ENCODE measurements at places on chromosomes 13 and 19.

GRCh38 chr19:16476401-16476800 is 4.6 kb upstream of the EPS15L1 start:
- H3K4me3 ChIP-seq: no peak overlapping the region
- no peak overlapping the region for H3K27ac ChIP-seq
- no peaks in the 10 kb centered on the region for H3K27me3 ChIP-seq
- H3K36me3 ChIP-seq: no peaks in the 10 kb centered on the region
- no peak for DNase-seq

DNA sequence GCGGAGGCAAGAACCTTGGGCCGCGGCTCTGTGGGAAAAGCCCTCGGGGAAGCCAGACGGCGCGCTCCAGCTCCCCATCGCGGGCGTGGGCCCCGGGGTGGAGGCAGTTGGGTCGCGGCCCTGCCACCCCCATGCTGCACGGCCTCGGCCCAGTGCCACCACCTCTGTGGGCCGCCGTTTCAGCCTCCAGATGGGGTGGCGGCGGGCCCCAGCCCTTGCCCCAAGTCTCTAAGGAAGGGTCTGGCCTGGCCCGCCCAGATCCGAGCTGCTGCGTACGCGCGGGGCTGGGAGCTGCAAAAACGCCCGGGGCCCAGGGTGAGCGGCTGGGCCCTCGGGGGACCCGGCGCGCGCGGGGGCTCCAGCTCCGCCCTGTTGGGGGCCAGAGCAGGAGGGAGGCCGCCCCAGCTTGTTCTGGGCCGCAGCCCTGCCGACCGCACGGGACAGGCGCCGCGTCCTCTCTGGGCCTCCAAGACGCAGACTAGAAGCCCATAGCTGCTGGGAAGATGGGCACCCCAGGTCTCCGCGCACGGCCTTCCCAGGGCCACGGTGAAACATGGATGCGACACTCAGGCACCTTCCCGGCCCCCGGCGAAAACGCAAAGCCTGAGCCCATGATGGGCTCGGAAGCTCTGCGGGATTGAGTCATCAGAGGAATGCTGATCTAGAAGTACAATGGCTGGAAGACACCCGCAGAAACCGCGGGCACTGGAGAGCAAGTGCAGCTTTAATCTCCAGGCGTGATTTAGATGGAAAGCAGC is 110.1 kb downstream of the KCTD15 start:
- no peak for DNase-seq
- H3K4me3 ChIP-seq: no peak overlapping the region
- H3K27me3 ChIP-seq: peaks cover 66% of the 10 kb centered on the region
- H3K27ac ChIP-seq: no peak overlapping the region

GRCh38 chr19:45045671-45046353 is 7.0 kb downstream of the CLASRP start:
- peaks cover 25% of the 10 kb centered on the region for H3K36me3 ChIP-seq
- no peak for DNase-seq
- no peaks in the 10 kb centered on the region for H3K27me3 ChIP-seq
- H3K27ac ChIP-seq: peak overlapping the region; percentile 48
- H3K4me1 ChIP-seq: peaks cover 40% of the 10 kb centered on the region

- no peaks in the 10 kb centered on the region for H3K4me1 ChIP-seq
- H3K4me3 ChIP-seq: no peak overlapping the region
- no peak for DNase-seq
Observed at GRCh38 chr19:33748231-33748630, 48.4 kb upstream of the KCTD15 start.

DNA sequence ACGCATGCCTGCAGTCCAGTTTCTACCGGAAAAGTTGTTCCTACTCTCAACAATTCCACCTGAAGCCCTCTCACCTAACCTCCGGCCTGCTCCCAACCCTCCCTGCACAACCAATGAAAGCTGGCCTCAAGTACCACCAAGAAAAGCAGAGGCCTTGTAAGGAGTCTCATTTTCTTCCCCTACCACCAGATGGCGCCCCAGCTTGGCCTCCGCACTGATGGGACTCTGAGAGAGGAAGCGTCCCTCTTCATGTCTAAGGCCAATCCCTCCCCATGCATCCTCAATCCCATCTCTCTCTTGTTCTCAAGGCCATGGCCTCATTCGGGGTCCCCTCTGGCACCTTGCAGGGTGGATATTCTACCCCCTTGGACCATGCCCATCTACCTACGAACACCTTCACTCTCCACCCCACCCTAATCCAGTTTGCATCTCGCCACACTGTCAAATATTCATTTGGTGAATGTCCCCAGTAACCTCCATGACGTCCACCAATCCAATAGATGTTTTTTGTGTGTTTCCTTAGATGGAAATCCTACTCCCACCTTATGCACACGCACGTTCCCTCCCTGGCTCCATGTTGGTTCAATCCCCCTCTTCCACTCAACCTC is 412.8 kb downstream of the ZNF536 start:
- H3K36me3 ChIP-seq: no peaks in the 10 kb centered on the region
- no peak overlapping the region for H3K27ac ChIP-seq
- H3K4me3 ChIP-seq: no peak overlapping the region
- peaks cover 13% of the 10 kb centered on the region for H3K27me3 ChIP-seq

Data from activated naive CD8-positive, alpha-beta T cell treated with anti-CD3 and anti-CD28 coated beads for 36 hours (primary cell).